Astrocyte of the spinal cord (primary cell): ENCODE measurements at places on chromosomes 12 and 14.

- DNase-seq = no peak
Observed at GRCh38 chr14:90678846-90679362, 137.3 kb downstream of the TTC7B start.

DNA sequence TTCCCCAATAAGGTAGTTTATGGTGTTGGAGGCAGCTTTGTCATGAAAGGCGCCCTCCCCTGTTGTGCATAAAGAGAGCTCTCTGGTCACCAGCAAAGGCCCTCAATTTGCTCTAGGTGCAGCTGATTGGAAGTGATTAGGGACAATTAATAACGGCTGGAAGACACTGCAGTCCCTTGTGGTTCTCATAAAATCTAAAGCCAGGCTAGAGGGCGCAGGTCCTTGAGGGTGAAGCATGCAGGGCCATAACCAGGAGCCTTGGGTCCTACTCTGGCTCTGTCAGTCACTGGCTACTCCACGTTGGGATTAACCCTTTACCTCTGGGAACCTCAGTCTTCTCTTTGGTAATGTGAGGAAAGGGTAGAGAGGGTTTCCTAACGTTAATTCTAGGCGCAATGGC, 1.9 kb downstream of the DAAM1 start:
- DNase-seq = no peak

GRCh38 chr14:35875296-35875695, 49.2 kb downstream of the BRMS1L start:
- no peak for DNase-seq

GRCh38 chr14:80924365-80925103, 17.0 kb downstream of the CEP128 start:
- no peak for DNase-seq

- DNase-seq = peak; percentile 32
Observed at GRCh38 chr12:11755302-11755930, 105.9 kb downstream of the ETV6 start.

DNA sequence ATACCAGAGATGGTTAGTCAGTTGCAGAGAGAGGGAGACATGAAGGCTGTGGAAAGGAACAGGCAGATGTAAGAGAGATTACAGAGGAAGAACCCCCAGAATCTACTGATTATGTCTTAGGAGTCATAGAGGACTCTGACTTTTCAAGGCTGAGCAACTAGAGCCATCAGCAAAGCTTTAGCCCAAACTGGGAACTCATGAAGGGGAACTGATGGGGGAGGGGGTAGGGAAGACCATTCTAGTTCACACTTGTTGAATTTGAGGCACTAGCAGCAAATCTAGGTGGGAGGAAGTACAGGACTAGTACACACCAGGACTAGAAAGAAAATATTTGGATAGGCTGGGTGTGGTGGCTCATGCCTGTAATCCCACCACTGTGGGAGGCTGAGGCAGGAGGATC, 10.1 kb downstream of the LGALS3 start:
- no peak for DNase-seq

DNA sequence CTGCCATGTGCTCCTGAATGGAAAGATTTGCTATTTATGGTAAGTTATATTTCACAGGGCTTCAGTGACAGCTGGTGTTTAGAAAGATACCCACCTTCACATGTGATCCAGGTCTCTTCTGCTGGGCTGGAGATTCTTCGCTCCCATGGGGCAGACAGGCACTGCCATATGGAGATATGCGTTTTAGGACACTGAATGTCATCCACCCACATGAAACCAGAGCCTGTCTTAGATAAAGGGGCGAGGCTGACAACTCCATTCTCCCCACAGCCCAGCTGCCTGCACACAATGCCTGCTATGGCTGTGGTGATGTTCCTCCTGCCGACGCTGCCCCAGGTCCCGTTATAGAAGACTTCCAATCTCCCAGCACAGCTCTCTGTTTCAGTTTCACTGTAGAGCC, 69.4 kb downstream of the ACSM4 start:
- DNase-seq = no peak

DNA sequence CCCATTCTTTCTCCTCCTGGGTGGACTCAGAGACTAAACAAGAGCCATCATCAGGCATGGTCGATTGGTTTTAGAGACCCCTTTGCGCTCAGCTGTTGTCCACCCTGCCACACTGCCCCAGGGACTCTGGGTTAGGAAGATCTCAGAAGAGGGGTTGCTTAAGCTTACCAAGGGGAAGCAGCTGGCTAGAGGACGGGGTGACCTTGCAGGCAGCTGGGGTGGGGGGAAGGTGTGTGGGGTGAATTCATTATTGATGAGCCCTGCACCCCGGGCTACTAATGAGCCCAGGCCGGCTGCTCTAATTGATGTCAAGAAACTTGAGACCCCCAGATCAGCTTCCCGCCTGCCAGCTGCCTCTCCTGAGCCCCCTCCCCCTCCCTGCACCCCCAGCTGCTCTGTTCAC, 8.7 kb upstream of the ZNF385A start:
- DNase-seq = no peak
